Chondrocyte (in vitro differentiated cells): ENCODE measurements at places on chromosomes 2 and 18. TPM values are rescaled to one million over a fixed set of nuclear protein-coding genes. Genes with fewer than 3 reads are reported as not detected.

PSD4 gene
- 5.2 to 5.5 TPM (median 5.2 TPM) in 3 replicates for total RNA-seq

GRCh38 chr18:11391661-11392060, 217.7 kb upstream of the SLC35G4 start:
- H3K4me1 ChIP-seq = peaks cover 14% of the 10 kb centered on the region
- H3K4me3 ChIP-seq = no peak overlapping the region
- DNase-seq = no peak
- H3K27me3 ChIP-seq = no peaks in the 10 kb centered on the region
- H3K36me3 ChIP-seq = no peaks in the 10 kb centered on the region

DNA sequence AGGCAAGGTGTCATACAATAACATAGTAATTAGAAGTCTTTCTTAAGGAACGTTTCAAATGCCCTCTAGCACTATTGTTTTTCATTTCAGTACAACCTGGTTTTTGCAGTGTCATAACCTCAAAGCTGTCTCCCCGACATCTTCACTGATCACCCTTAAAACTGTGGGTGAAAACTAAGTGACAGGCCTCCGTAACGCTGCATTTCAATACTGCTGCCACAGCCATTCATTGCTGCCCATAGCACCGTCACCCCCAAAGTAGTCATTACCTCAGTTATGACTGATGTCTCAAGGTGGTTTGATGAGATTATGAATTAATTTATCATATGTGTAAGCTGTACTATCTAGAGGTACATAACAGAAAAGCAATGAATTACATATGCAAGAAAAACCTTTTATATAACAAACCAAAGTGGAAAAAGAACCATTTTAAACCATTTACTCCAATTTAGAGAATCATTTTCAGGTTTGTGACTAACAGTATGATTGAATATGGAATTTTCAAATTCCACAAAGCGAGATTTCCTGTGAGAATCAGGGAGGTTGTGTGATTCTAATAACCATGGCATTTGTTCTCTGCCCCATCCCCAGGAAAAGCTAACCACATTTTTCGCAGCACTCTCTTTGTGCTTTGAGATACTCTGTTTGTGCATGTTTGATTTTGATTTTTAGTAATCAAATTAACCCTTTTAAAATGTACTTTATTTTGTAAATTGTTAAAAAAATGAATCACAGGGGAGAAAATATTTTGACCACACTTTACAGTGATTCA, 263.0 kb downstream of the PTGR3 start:
- no peaks in the 10 kb centered on the region for H3K27me3 ChIP-seq
- peaks cover 39% of the 10 kb centered on the region for H3K4me1 ChIP-seq
- no peak overlapping the region for H3K4me3 ChIP-seq

GRCh38 chr2:118295592-118296390, 207.5 kb downstream of the INSIG2 start:
- no peak overlapping the region for H3K27ac ChIP-seq
- no peaks in the 10 kb centered on the region for H3K4me1 ChIP-seq
- H3K27me3 ChIP-seq = peaks cover 25% of the 10 kb centered on the region
- no peaks in the 10 kb centered on the region for H3K36me3 ChIP-seq

DNA sequence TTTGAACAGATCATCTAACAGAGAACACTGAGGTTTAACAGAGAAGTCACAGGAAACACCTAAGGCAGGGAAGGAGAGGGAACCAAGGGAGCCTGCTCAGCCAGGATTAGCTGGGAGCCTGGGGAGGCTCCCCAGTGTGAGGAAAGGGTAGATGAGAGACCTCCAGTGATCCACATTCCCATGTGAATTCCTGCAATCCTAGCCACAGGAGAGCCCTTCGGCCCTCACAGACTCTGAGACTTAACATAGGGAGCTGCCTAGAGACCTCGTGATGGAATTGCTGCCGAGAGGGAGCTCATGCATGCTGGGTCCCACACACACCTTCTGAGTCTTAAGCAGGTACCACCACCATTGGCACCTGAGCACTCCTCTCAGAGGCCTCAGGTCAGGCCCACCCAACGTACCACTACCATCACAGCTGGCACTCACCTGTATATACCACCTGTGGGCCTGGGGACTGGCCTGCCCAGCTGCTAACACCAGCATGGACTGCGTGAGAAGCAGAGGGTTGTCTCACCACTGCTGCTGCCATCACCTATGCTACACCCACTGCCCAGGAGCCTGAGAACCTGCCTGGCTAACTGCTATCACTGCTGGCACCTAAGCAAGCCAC, 225.9 kb upstream of the RASGRP3 start:
- H3K27ac ChIP-seq = peak overlapping the region; percentile 5
- H3K27me3 ChIP-seq = no peaks in the 10 kb centered on the region

DNA sequence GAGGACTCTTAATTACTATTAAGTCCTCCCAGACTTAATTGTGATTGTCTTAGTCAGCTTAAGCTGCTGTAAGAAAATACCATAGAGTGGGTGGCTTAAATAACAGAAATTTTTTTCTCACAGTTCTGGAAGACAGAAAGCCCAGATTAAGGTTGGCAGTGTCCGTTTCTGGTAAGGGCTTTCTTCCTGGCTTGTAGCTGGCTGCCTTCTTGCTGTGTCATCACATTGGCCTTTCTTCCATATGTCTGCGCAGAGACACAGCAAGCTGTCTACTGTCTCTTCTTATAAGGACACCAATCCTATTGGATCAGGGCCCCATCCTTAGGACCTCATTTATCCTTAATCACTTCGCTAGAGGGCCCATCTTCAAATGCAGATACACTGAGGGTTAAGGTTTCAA, 38.5 kb downstream of the ASXL3 start:
- no peaks in the 10 kb centered on the region for H3K27me3 ChIP-seq
- H3K36me3 ChIP-seq = no peaks in the 10 kb centered on the region
- DNase-seq = no peak
- peaks cover 4% of the 10 kb centered on the region for H3K4me1 ChIP-seq
- no peak overlapping the region for H3K4me3 ChIP-seq
- no peak overlapping the region for H3K27ac ChIP-seq

DNA sequence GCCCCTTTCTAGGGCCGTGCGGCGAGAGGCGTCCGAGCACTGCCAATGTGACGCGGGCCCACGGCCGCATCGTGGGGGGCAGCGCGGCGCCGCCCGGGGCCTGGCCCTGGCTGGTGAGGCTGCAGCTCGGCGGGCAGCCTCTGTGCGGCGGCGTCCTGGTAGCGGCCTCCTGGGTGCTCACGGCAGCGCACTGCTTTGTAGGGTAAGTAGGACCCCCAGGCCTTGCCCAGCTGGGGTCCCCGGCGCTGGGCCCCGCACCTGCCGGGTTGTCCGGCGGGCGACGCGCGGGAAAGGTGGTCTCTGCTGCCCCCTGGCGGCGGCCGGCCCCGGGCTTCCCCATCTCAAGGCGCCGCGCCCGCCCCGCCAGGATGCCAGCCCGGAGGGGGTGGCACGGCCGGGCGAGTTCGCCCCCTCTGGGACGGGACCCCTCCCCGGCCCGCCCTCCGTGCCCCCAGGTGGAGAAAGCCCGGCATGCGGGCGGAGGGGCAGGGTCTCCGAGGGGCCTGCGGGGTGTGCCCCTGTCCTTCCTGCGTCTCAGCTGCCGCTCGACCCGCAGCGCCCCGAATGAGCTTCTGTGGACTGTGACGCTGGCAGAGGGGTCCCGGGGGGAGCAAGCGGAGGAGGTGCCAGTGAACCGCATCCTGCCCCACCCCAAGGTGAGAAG, 1.9 kb downstream of the PRSS56 start:
- H3K36me3 ChIP-seq = no peaks in the 10 kb centered on the region
- DNase-seq = no peak
- peaks cover 7% of the 10 kb centered on the region for H3K4me1 ChIP-seq
- H3K27ac ChIP-seq = no peak overlapping the region

DNA sequence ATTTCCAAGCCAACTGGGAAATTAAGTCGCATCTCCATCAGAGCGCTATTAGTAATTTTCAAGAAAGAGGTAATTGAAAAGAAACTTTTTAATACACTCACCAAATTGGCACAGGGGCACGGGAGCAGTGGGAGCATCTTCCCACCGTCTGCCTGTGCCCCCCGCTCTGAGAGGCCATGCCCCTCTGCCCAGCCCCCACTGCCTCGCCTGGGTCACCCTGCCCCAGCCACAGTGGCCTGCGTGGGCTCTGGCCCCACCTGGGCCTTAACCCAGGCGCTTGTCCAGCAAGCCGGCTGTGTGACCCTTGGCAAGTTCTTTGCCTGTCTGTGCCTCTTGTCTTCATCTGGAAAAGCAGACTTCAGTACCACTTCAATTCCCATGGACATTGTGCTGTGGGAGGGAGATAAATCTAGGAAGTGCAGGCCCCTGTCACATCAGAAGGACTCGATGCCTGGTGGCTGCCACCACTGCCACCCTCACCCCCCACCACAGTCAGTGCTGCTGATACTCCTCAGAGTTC, 31.9 kb downstream of the GLI2 start:
- no peaks in the 10 kb centered on the region for H3K27me3 ChIP-seq
- DNase-seq = peak; percentile 75
- H3K36me3 ChIP-seq = no peaks in the 10 kb centered on the region
- H3K27ac ChIP-seq = peak overlapping the region; percentile 94
- H3K4me1 ChIP-seq = peaks cover 89% of the 10 kb centered on the region
- H3K4me3 ChIP-seq = no peak overlapping the region

MOCOS gene
- total RNA-seq = 6.7 to 15.7 TPM (median 13.2 TPM) in 3 replicates

DNA sequence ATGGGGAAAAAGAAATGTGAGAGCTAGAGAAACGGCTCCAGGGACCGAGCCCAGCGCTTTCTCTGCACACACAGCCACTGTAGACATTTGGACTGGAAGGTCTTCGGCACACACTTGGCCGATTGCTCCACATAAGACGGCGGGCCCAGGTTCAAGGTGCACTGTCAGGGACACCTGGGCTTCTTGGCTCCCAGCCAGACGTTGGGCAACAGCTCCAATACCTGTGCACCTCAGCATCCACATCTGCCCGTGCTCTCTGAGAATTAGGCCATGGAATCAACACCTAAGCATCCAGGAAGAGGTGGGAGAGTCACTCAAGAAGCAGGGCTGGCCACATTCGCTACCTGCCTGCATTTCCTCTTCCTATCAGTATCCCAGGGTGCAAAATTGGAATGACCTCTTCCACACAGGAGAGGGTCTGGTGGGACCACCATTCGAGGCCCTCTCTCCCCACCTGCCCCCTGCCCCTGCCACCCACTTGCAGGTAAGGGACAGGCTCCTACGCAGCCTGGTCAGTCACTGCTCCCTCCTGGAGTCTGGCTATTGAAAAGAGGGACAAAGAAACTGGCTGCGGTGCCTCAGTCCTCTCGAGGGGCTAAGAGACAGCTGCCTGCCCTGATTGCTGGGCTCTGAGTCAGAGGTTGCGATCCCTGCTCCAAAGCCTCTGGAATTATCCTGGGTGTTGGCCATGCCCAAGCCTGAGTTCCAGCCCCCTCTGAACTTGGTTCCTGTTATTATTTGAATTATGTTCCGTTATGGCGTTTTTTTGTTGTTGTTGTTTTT, 40.1 kb upstream of the TAF1B start:
- H3K27me3 ChIP-seq = peaks cover 2% of the 10 kb centered on the region
- no peak for DNase-seq
- H3K4me3 ChIP-seq = no peak overlapping the region
- H3K36me3 ChIP-seq = no peaks in the 10 kb centered on the region

GRCh38 chr2:119249311-119249710, 25.7 kb downstream of the STEAP3 start:
- no peak overlapping the region for H3K27ac ChIP-seq
- no peak for DNase-seq

DNA sequence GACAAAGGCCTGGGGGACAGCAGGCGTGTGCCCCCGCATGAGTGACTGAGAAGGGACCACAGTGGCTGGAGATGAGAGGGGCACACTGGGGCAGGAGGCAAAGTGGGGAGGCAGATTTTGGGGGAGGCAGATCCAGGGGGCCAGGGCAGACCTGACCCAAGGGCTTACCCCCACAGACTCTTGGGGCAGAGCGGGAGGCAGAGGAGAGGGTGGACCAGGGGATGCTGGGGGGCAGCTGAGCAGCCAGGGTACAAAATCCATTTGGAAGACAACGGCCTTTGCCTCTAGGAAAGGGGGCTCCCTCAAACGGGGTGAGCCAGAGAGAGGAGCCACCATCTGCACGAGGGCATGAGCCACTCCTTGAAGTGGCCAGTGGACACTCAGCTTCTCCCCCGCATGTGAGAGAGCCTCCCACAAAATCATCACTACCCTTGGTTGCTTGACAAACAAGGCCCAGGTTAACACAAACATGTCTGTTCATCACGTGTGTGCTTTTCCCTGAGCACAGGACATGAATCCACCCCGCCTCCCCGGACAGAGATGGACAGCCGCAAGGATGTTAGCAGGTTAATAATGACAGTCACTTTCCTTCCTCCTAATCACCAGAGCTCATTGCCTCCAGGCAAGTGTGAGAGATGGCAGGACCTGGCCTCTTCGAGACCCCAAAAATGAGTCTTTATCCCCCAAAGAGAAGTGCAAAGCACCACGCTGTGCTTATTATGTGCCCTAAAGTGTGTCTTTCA, 72.0 kb upstream of the RAB6C start:
- H3K27ac ChIP-seq = no peak overlapping the region
- no peak overlapping the region for H3K4me3 ChIP-seq
- H3K36me3 ChIP-seq = no peaks in the 10 kb centered on the region
- H3K27me3 ChIP-seq = peaks cover 10% of the 10 kb centered on the region

GRCh38 chr2:116747103-116747502, 1067.4 kb upstream of the DDX18 start:
- H3K27ac ChIP-seq = no peak overlapping the region
- no peak for DNase-seq
- H3K4me3 ChIP-seq = no peak overlapping the region
- peaks cover 20% of the 10 kb centered on the region for H3K27me3 ChIP-seq
- no peaks in the 10 kb centered on the region for H3K4me1 ChIP-seq

TNFRSF11A gene
- total RNA-seq = 0.17 to 0.49 TPM (median 0.22 TPM) in 3 replicates

DNA sequence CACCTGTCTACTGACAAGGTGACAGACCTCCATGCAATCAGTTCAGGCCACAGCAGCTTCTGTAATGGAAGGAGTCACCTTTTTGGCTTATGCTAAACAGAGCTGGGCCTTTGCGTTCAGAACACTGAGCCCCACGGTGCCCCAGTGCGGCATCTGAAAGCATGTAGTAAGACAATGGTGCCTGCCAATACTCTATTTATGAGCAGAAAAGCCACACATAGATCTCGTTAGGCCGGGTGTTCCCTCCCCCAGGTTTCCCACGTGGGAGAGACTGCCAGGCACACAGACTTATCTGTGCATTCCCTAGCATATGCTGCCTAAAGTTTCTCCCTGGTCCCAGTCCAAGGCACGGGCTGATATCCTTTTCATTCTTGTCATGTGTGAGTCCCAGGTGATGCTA, 150.9 kb downstream of the ACTR3 start:
- no peaks in the 10 kb centered on the region for H3K36me3 ChIP-seq
- H3K4me1 ChIP-seq = no peaks in the 10 kb centered on the region
- no peak overlapping the region for H3K4me3 ChIP-seq
- H3K27ac ChIP-seq = no peak overlapping the region
- DNase-seq = no peak

C2orf76 gene
- 9.6 to 13.6 TPM (median 11.0 TPM) in 3 replicates for total RNA-seq

DNA sequence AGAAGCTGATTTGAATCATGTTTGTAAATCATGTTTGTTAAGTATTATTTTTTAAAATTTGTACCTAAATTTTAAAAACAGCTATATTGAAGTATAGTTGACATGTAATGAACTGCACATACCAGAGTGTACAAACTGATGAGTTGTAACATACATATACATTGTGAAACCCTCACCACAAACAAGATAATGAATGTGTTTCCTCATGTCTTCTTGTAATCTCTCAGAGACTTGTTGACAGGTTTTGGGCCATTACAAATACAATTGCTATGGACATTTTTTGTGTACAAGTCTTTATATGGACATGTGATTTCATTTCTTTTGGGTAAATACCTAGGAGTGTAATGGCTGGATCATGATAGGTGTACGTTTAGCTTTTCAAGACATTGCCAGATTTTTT, 21.5 kb downstream of the WDR43 start:
- peaks cover 22% of the 10 kb centered on the region for H3K36me3 ChIP-seq
- H3K4me1 ChIP-seq = no peaks in the 10 kb centered on the region
- no peaks in the 10 kb centered on the region for H3K27me3 ChIP-seq
- H3K4me3 ChIP-seq = no peak overlapping the region
- DNase-seq = no peak

ADGRF3 gene
- 0.10 to 0.85 TPM (median 0.12 TPM) in 3 replicates for total RNA-seq
